ENCODE measurements at places on chromosomes 5 and 9. TPM values are rescaled to one million over a fixed set of nuclear protein-coding genes. Genes with fewer than 3 reads are reported as not detected.

Gene HNRNPAB
- total RNA-seq, result 63.4 TPM

Gene FKTN
- total RNA-seq, result 50.1 TPM

Gene RNF180
- total RNA-seq, result 43.2 TPM

Gene CAVIN4
- total RNA-seq, result 31.4 TPM

Gene ALDOB
- total RNA-seq, result 0.33 TPM

Gene SMIM33
- not detected for total RNA-seq

Gene PFN3
- not detected for total RNA-seq

Gene KIF12
- total RNA-seq, result 0.93 TPM

Gene ASPN
- 81.0 TPM for total RNA-seq

Gene BTNL9
- 4.7 TPM for total RNA-seq

Gene MXD3
- total RNA-seq, result 14.5 TPM

Gene PCDHGA5
- 10.6 TPM for total RNA-seq

Gene PTGR1
- 44.8 TPM for total RNA-seq

Gene BASP1
- 193 TPM for total RNA-seq

Gene SH3TC2
- total RNA-seq, result 19.6 TPM

Gene OTP
- not detected for total RNA-seq

Gene CDH12
- total RNA-seq, result 22.5 TPM

Gene CLIC3
- total RNA-seq, result 1.1 TPM

Gene PCDHGB1
- total RNA-seq, result 10.9 TPM

Gene PCYOX1L
- 19.8 TPM for total RNA-seq

Gene UTP15
- total RNA-seq, result 39.7 TPM

Gene PCA3
- 0.27 TPM for total RNA-seq

Gene RUSC2
- total RNA-seq, result 40.5 TPM

Gene PLEKHG4B
- total RNA-seq, result 10.1 TPM

Gene CSF1R
- 22.4 TPM for total RNA-seq

Gene TLN1
- 160 TPM for total RNA-seq

Gene FAM221B
- not detected for total RNA-seq

Gene ISL1
- 29.4 TPM for total RNA-seq

Gene CCDC187
- 0.66 TPM for total RNA-seq

Gene DMRT2
- 2.7 TPM for total RNA-seq

Gene PAEP
- total RNA-seq, result not detected

Gene SLC24A2
- total RNA-seq, result 12.5 TPM

Gene TAF11L10
- total RNA-seq, result not detected

Gene PRR7
- total RNA-seq, result 4.8 TPM

Gene C9orf153
- 1.2 TPM for total RNA-seq

Gene SLC45A2
- 6.4 TPM for total RNA-seq

Gene AQP7
- not detected for total RNA-seq

Gene MEGF10
- 32.7 TPM for total RNA-seq

Gene SNCB
- total RNA-seq, result 10.1 TPM

Gene ADGRD2
- total RNA-seq, result not detected

Gene TAF1L
- total RNA-seq, result not detected

Gene MEF2C
- total RNA-seq, result 102 TPM

Gene ANGPTL2
- total RNA-seq, result 26.6 TPM

Gene NME5
- 5.6 TPM for total RNA-seq

Data from camera-type eye (tissue), 1 donor.